Activated T-cell treated with anti-CD3 and anti-CD28 coated beads, Interleukin-2, amount 50 U/mL, for 4 hours (primary cell): ENCODE measurements at places on chromosomes 4 and X. TPM values are rescaled to one million over a fixed set of nuclear protein-coding genes. Genes with fewer than 3 reads are reported as not detected.

Gene ZDHHC15
- total RNA-seq: 0.83 TPM

Gene ITIH6
- total RNA-seq: not detected

Gene BEX1
- total RNA-seq: 0.32 TPM

DNA sequence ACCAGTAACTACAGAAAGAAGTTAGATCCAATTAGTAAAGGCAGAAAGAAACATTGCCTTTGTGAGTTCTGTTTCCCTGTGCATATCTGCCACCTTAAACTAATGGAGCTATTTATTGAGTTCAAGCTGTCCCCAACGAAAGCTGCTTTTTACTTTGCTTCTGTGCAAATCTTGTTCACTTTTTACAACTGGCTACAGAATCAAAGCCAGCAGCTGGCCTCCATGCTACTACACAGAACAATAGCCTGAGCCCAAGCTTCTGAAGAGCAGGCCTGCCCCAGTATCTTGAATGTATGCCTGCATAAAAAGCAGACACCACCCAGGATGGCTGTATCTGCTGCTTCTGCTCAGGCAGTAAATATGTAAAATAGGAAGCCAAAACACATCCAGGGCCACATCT is 28.1 kb downstream of the ANK2 start:
- DNase-seq: no peak

DNA sequence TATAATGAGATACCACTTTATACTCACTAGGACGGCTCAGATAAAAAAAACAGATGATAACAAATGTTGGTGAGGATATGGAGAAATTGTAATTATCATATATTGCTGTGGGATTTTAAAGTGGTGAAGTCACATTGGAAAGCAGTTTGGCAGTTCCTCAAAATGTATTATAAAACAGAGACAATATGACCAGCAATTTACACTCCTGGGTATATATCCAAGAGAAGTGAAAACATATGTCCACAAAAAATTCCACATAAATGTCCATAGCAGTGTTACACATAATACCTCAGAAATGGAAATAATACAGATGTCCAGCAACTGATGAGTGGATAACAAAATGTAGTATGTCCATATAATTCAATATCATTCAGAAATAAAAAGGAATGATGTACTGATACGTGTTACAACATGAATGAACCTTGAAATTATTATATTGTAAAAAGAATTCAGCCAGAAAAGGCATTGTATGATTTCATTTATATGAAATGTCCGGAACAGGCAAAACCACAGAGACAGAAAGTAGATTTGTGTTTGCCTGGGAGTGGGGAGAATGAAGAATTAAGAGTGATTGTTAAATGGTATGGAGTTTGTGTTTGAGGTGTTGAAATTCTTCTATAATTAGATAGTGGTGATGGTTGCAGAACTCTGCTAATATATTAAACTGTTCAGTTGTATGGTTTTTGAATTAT is 220.9 kb downstream of the SLC7A11 start:
- no peak for DNase-seq

- DNase-seq: no peak
These were observed 157.1 kb downstream of the TRIML1 start for GRCh38 chr4:188296331-188296730.

GRCh38 chr4:67684839-67685531 is 16.0 kb downstream of the UBA6 start:
- DNase-seq: no peak

GRCh38 chrX:107709266-107709806 is 66.3 kb downstream of the TSC22D3 start:
- no peak for DNase-seq

DNA sequence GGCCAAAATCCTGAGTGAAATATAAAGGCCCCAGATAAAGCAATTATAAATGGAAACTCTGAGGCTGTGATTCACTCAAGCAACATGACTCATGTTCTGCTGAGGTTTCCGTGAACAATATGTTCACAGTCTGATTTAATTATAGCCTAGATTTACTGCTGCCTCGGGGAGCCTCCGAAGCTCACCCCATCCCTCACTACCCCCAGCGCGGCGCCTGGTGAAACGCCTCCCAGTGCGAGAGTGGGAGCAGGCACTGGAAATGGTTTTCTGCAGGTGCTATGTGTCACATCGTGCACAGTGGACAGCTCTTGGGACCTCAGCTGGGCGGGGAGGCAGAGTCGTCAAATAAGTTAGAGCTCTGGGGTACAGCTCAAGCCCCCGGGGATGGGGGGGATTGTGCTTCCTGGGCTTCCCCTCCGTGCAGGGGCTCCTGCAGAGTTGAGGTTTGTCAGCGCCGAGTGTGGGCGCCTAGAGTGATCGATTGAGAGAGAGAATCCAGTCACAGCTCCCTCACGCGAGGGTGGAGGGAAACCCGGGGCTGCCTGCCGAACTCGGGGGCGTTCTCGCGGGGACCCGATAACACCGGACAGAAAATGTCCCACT is 110.6 kb downstream of the PHKA2 start:
- DNase-seq: no peak

- no peak for DNase-seq
These were observed 2.7 kb downstream of the HAND2 start for GRCh38 chr4:173527103-173527891.

DNA sequence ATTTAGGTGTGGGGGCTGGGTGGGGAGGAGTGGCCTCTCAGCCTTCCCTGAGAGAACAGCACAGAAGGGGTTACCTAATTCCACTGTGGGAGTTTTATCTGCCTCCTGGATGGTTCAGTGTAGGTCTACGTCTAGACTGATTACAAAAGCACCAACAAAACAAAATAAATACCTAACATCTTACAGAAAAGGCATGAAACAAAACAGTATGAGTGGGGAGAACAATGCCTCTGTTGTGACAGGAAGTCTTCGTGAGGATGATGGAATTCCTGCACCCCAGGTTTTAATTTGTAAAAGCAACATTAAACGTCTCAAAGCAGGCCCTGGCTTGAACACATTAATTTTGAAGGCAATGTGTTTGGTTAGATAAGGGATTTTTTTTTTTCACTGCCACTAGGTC is 112.1 kb upstream of the GPC4 start:
- DNase-seq: no peak

DNA sequence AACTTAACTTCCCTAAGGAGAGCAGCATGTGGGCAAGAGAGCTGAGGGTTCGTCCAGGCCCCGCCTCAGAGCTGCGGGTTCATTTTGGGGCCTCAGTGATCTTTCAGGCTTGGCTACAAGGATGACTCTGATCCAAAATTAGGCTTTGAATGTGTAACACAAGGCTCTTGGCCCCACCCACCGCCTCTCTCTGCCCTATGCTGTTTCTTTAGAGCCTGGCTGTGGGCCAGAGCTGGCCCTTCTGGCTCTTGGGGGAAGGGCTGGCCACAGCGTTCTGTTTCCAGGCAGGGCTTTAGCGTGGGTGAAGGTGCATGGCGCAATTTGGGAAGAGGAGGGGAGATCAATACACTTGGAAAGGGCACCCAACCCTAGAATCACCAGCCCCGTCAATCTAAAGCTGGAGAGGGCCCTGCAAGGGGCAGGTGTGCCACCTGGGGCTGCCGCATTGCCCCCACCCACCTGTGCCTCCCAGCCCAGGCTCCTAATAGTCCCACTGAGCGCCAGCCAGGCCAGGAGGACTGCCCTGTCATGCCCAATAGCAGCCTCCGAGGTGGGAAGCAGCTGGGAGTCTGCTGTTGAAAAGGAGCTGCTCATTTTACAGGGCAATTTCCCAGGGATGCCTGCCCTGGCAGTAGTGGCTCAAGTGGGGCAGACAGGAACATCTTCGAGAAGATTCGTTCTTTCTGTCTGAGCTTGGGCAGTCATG is 84.5 kb upstream of the MAML3 start:
- no peak for DNase-seq

- no peak for DNase-seq
These were observed 10.4 kb upstream of the SCOC start for GRCh38 chr4:140363051-140363450.
